ENCODE measurements at places on chromosomes 5 and 9. TPM values are rescaled to one million over a fixed set of nuclear protein-coding genes. Genes with fewer than 3 reads are reported as not detected.

GRCh38 chr5:127406326-127407121, 110.9 kb upstream of the PRRC1 start:
- H3K27ac ChIP-seq, result no peak overlapping the region
- H3K4me3 ChIP-seq, result no peak overlapping the region
- no peaks in the 10 kb centered on the region for H3K27me3 ChIP-seq
- no peaks in the 10 kb centered on the region for H3K36me3 ChIP-seq
- no peaks in the 10 kb centered on the region for H3K4me1 ChIP-seq
- no peak for DNase-seq

GRCh38 chr9:79667120-79667519, 95.4 kb downstream of the TLE4 start:
- no peak overlapping the region for H3K4me3 ChIP-seq
- no peaks in the 10 kb centered on the region for H3K36me3 ChIP-seq
- H3K4me1 ChIP-seq, result no peaks in the 10 kb centered on the region
- H3K27ac ChIP-seq, result no peak overlapping the region

GRCh38 chr9:82570226-82570625, 492.7 kb downstream of the RASEF start:
- DNase-seq, result no peak
- H3K36me3 ChIP-seq, result no peaks in the 10 kb centered on the region
- no peaks in the 10 kb centered on the region for H3K27me3 ChIP-seq
- H3K4me3 ChIP-seq, result no peak overlapping the region
- H3K27ac ChIP-seq, result no peak overlapping the region

- H3K4me3 ChIP-seq, result no peak overlapping the region
- no peaks in the 10 kb centered on the region for H3K36me3 ChIP-seq
- no peaks in the 10 kb centered on the region for H3K27me3 ChIP-seq
Observed at GRCh38 chr5:100496296-100496695, 38.9 kb upstream of the FAM174A start.

GRCh38 chr9:136544548-136544963, 1.3 kb downstream of the NOTCH1 start:
- no peaks in the 10 kb centered on the region for H3K36me3 ChIP-seq
- DNase-seq, result peak; percentile 71

GRCh38 chr5:586751-587285, 25.3 kb upstream of the CEP72 start:
- H3K27me3 ChIP-seq, result peaks cover 4% of the 10 kb centered on the region
- no peak for DNase-seq
- no peak overlapping the region for H3K27ac ChIP-seq

Gene HBEGF
- total RNA-seq, result 7.7 TPM

Gene PCDHB14
- total RNA-seq, result 4.6 TPM

Gene DBH
- total RNA-seq, result not detected

Gene MRPL50
- total RNA-seq, result 12.5 TPM

Gene SMC2
- total RNA-seq, result 7.9 TPM

Gene RXRA
- total RNA-seq, result 84.1 TPM

Gene CDC20B
- total RNA-seq, result not detected
